ENCODE measurements at places on chromosomes 7 and 10.

- no peak for DNase-seq
Measured at GRCh38 chr10:22655312-22655981, 58.9 kb downstream of the PIP4K2A start.

- no peak for DNase-seq
Measured at GRCh38 chr7:90425376-90425775, 22.1 kb downstream of the CLDN12 start.

DNA sequence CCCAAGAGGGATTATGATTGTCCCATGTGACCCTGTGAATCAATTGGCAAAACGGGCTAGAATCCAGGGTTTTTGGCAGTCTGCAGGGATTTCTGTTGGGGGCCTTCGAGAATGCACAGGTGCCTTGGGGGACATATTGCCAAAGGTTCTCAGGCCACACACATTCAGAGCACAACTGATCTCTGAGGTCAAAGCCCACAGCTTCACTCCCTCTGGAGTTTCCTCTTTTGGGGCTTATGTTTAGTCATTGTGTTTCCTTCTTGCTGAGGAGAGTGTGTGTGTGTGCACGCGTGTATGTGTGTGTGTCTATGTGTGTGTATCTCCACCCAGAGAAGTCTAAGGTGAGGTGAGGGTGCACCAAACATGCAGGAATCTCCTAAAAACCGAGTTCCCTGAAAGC is 8.8 kb downstream of the PPIF start:
- peak; percentile 86 for DNase-seq

DNA sequence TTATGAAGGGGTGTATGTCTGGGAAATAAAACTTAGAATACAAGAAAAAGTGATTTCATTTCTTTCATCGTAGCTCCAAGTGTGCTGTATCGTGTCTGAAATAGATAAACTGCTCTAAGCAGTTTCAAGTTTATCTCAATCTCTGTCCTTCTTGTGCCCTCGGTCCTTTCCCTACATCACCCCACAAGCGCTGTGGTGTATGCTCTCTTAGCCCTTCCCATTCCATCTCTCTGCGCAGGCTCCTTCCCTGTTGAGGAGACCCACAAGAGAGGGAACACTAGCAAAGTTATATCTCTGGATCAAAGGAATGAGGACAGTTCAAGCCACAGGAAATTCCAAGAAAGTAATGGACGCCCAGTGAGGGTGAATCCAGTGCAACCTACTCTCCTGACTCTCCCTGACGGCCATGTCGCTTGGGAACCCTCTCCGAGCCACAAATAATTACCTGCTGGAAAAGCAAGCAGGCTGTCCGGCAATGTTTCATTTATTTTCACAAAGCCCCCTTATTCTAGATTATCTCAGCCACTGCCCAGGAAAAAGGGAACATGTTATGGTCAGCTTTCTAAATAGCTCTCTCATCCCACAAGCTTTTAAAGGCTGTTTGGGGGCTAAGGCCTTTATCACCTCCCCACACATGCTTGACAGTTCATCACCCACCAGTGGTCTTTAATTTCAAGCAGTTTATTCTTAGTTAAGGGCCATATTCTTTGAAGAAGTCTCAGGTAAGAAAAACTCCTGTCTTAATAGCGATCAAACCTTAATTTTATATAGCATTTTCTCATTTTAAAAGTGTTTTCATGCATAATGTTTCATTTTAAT is 34.8 kb downstream of the LRRC4 start:
- DNase-seq: no peak

GRCh38 chr10:114103284-114103683 is 59.6 kb downstream of the ADRB1 start:
- DNase-seq: peak; percentile 77

- DNase-seq: no peak
Measured at GRCh38 chr10:8435186-8436055, 380.9 kb downstream of the GATA3 start.

DNA sequence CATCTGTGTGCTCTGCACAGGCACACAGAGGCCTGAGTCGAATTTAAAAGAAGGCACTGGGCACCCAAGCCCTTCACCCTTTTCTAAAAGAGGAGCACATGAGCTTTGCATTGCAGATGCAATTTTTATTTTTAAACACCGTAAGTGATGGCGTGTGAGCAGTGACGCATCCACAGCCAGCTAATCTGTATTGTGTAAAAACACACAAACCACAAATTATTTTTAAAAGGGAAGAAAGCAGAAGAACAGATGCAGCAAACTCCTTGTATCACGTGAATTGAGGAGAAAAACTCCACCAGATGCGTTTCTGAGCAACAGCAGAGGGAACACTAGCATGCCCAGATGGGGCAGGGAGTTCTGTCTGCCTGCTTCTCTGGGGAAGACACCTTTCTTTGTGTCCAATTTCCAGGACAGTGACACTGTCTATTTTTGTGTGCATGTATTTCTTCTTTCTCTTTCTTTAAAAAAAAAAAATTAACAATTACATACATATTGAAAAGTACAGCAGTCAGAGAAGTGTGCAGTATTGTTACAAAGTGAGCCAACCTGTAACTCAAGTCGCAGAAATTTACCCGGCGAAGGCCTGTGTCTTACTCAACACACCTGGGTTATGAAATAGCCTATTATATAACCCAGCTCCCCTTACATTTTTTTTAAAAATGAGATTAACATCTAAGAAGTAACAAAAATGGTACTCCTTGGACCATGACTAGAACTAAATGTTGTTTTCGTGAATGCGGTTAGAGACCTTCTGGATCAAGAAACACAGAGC is 39.2 kb downstream of the EEPD1 start:
- DNase-seq: peak; percentile 87

DNA sequence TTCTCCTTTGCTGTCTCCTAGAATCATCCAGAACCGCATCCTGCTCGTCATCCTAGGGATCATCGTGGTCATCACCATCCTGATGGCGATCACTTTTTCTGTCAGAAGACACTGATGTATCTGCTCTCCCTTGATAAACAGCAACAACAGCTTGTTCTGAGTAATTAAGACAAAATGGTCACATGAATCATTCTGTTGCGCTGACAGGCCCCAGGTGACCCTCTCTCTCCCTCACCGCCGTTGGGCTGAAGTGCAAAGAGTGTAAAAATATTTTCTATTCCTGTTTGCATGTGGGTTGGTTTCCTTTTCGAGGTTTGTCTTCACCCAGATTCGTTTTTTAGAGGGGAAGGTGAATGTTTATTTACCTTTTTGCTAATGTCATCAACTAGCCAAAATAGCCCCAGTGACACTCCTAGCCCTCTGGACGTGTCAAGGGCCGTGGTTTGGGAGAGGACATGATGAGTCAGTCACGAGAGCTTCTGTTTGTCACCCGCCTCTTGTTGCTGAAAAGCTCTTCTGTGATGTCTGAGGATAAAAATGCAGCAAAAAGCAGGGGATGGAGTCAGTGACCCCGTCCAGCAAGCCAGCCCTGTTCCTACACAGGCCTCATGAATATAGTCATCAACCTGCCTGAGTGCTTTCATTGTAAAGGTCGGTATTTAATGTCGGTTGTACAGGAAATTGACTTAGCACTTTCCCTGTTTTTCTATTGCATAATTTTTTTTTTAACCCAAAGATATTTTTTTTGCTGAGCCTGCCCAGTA is 134.6 kb upstream of the TCF7L2 start:
- peak; percentile 57 for DNase-seq

DNA sequence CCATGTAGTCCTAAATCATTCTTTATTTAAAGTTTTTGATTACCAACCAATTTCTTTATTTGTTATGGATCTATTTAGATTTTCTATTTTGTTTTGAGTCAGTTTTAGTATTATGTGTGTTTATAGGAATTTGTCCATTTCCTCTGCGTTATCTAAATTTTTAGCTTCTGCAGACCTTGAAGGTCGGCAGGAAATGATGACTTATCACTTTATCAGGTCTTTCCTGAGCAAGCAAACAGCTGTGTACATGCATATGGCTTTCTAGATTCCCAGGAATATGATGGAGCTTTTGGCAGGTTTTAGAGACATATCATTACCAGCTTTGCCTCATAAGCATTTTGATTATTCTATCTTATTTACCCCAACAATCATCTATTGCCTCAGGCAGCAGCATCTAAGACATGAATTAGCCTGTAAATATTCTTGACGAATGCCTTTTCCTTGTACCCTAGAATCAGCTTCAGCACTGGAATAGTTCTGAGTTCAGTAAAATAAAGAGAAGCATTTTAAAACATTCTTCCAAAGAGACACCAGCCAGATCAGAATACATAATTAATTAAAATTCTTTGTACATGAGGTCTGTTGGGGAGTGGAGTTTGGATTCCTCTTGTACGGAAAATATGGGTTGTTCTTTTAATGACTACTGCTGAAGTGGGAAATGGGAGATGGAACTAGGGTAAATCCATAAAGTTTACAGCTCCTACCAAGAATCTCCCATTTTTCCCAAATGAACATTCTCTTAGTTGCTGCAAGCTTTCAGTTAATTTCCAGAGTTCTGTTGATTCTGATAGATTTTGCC is 408.8 kb upstream of the SEMA3C start:
- no peak for DNase-seq
